Activated CD8-positive, alpha-beta memory T cell treated with anti-CD3 and anti-CD28 coated beads, Interleukin-2, amount 10 ng/mL, durations not matched to agents 7 days and 5 days (primary cell): ENCODE measurements at places on chromosomes 2 and 18. TPM values are rescaled to one million over a fixed set of nuclear protein-coding genes. Genes with fewer than 3 reads are reported as not detected.

Gene ACVR1C
- total RNA-seq = 1.2 TPM

Gene CLASP1
- total RNA-seq = 76.1 TPM

Gene NEU2
- total RNA-seq = not detected

Gene LNPK
- 38.2 TPM for total RNA-seq

Gene CABLES1
- 2.1 TPM for total RNA-seq

Gene ARHGEF33
- 0.59 TPM for total RNA-seq
